ENCODE measurements at places on chromosomes 2 and 18. TPM values are rescaled to one million over a fixed set of nuclear protein-coding genes. Genes with fewer than 3 reads are reported as not detected.

GRCh38 chr18:58578835-58579560 lies 49.9 kb downstream of the ALPK2 start:
- peak; percentile 88 for DNase-seq
- H3K27ac ChIP-seq: peak overlapping the region; percentile 93
- H3K4me1 ChIP-seq: peaks cover 22% of the 10 kb centered on the region
- H3K4me3 ChIP-seq: peak overlapping the region; percentile 57

GRCh38 chr2:240839152-240840143 lies 19.4 kb upstream of the KIF1A start:
- peaks cover 6% of the 10 kb centered on the region for H3K4me1 ChIP-seq
- H3K27ac ChIP-seq: no peak overlapping the region
- H3K27me3 ChIP-seq: peaks cover 38% of the 10 kb centered on the region
- peak; percentile 41 for DNase-seq
- H3K36me3 ChIP-seq: no peaks in the 10 kb centered on the region

GRCh38 chr2:173957517-173957916 lies 7.7 kb downstream of the SP3 start:
- H3K27me3 ChIP-seq: no peaks in the 10 kb centered on the region
- H3K4me3 ChIP-seq: no peak overlapping the region
- H3K4me1 ChIP-seq: peaks cover 7% of the 10 kb centered on the region
- peaks cover 22% of the 10 kb centered on the region for H3K36me3 ChIP-seq
- H3K27ac ChIP-seq: no peak overlapping the region

- DNase-seq: no peak
- peaks cover 57% of the 10 kb centered on the region for H3K36me3 ChIP-seq
- H3K27me3 ChIP-seq: no peaks in the 10 kb centered on the region
- no peaks in the 10 kb centered on the region for H3K4me1 ChIP-seq
- no peak overlapping the region for H3K4me3 ChIP-seq
These were observed 118.2 kb upstream of the IL1R2 start for GRCh38 chr2:101873543-101873942.

- H3K4me1 ChIP-seq: no peaks in the 10 kb centered on the region
- H3K4me3 ChIP-seq: no peak overlapping the region
- DNase-seq: no peak
- no peak overlapping the region for H3K27ac ChIP-seq
- H3K27me3 ChIP-seq: peaks cover 79% of the 10 kb centered on the region
These were observed 8.6 kb upstream of the CRYBA2 start for GRCh38 chr2:219001577-219002394.

GRCh38 chr2:176383100-176383499 lies 113.9 kb downstream of the MTX2 start:
- no peak overlapping the region for H3K27ac ChIP-seq
- DNase-seq: no peak
- no peaks in the 10 kb centered on the region for H3K4me1 ChIP-seq
- peaks cover 4% of the 10 kb centered on the region for H3K27me3 ChIP-seq

- H3K27ac ChIP-seq: no peak overlapping the region
- H3K4me3 ChIP-seq: no peak overlapping the region
- H3K36me3 ChIP-seq: no peaks in the 10 kb centered on the region
- peaks cover 20% of the 10 kb centered on the region for H3K27me3 ChIP-seq
- DNase-seq: no peak
- no peaks in the 10 kb centered on the region for H3K4me1 ChIP-seq
These were observed 60.3 kb upstream of the GPR45 start for GRCh38 chr2:105181282-105181681.

LAMA1 gene
- 11.4 TPM for total RNA-seq

C1QL2 gene
- total RNA-seq: not detected

GRCh38 chr18:9173770-9174233 lies 37.2 kb downstream of the ANKRD12 start:
- no peak overlapping the region for H3K4me3 ChIP-seq
- H3K4me1 ChIP-seq: peaks cover 1% of the 10 kb centered on the region
- H3K36me3 ChIP-seq: peaks cover 2% of the 10 kb centered on the region
- DNase-seq: no peak

GRCh38 chr2:10303694-10304378 lies 1.1 kb downstream of the HPCAL1 start:
- peak; percentile 56 for DNase-seq
- H3K4me3 ChIP-seq: peak overlapping the region; percentile 72
- peaks cover 10% of the 10 kb centered on the region for H3K4me1 ChIP-seq
- peak overlapping the region; percentile 7 for H3K27ac ChIP-seq
- H3K27me3 ChIP-seq: no peaks in the 10 kb centered on the region

DNA sequence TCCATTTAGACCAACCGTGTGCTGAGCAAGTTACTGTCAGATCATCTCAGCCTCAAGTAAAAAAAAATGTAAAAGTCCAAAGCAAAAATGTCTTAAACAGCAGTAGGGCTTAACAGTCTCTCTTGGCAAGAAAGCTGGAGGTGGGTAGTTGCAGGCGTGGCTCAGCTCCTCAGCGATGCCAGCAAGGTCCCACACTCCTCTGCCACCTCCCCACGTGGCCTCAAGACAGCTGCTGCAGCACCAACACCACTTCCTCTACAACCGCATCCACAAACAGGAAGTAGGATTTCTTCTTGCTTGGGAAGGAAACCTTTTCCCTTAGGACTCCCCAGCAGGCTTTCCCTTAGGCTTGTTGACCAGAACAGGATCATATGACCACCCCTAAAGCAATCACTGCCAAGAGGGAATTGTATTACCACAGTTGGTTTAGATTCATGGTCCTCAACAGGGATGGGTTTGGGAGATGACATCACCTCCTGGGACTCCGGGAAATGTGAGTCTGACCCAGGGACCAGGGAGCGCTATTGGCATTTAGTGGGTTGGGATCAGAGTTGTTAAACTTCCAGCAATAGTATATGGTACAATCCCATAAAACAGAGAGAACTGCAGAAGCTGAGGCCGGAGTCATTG lies 97.1 kb downstream of the MAPK4 start:
- no peak for DNase-seq
- H3K4me1 ChIP-seq: no peaks in the 10 kb centered on the region

- peak; percentile 10 for DNase-seq
- no peak overlapping the region for H3K27ac ChIP-seq
- H3K27me3 ChIP-seq: peaks cover 22% of the 10 kb centered on the region
- H3K36me3 ChIP-seq: no peaks in the 10 kb centered on the region
These were observed 3.4 kb upstream of the PAX8 start for GRCh38 chr2:113281910-113282746.

ARHGEF33 gene
- total RNA-seq: 0.18 TPM

GRCh38 chr2:168626647-168627046 lies 170.6 kb downstream of the CERS6 start:
- DNase-seq: no peak
- H3K4me3 ChIP-seq: no peak overlapping the region
- no peaks in the 10 kb centered on the region for H3K36me3 ChIP-seq
- H3K27me3 ChIP-seq: no peaks in the 10 kb centered on the region
- H3K27ac ChIP-seq: no peak overlapping the region

DNA sequence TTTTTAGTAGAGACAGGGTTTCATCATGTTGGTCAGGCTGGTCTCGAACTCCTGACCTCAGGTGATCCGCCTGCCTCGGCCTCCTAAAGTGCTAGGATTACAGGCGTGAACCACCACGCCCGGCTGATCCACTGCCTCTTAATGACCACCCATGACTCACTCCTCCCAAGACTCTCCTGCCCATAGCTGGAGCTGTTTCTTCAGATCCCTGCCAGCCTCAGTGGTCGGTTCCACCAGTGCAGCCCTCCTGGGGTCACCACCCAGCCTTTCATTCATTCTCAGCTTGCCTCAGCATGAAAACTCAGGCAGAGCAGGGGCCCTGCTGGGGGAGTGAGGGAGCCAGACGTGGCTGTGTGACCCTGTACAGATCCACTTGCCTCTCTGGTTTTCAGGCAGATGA lies 12.5 kb downstream of the KCNIP3 start:
- H3K4me1 ChIP-seq: no peaks in the 10 kb centered on the region
- no peak for DNase-seq
- H3K27ac ChIP-seq: no peak overlapping the region
- H3K4me3 ChIP-seq: no peak overlapping the region

- DNase-seq: no peak
- no peaks in the 10 kb centered on the region for H3K36me3 ChIP-seq
- no peak overlapping the region for H3K27ac ChIP-seq
- H3K4me3 ChIP-seq: no peak overlapping the region
These were observed 81.8 kb upstream of the RBMS1 start for GRCh38 chr2:160575368-160575767.

DNA sequence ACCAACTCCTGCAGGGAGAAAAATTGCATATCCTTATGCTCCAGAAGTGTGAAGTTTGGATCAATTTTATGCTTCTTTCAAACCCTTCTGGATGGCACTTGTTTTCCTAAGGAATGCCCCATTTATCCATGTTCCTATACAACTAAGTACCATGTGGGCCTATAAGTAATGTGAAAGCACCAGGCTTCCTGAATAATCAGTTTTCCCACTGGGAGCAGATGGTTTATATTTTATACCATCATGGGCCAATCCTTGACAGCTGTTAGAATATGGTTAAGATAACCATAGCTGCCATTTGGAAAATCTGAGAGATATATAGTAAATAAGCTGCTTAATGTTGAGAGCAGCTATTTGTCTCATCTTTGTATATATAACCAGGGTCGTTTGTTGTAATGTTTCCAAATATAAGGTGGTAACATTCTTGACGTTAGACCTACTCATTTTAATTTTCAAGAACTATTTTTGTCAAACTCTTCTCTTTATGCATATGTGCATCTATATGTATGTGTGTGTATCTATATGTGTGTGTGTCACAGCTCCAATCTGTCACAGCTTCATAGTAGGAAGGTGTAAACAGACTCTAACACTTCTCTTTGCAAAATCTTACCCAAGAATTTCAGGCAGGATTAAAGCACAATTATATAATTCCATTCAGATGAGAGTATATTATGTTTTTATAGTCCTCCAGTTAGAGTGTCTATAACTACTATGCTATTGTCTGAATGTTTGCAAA lies 458.7 kb upstream of the GCFC2 start:
- H3K27ac ChIP-seq: no peak overlapping the region
- no peaks in the 10 kb centered on the region for H3K27me3 ChIP-seq
- H3K4me3 ChIP-seq: no peak overlapping the region

GRCh38 chr2:40371525-40372282 lies 80.2 kb downstream of the SLC8A1 start:
- peak overlapping the region; percentile 70 for H3K27ac ChIP-seq
- peaks cover 19% of the 10 kb centered on the region for H3K4me1 ChIP-seq
- no peak overlapping the region for H3K4me3 ChIP-seq
- peak; percentile 90 for DNase-seq

GRCh38 chr2:144415386-144415785 lies 104.5 kb downstream of the ZEB2 start:
- H3K27ac ChIP-seq: no peak overlapping the region
- DNase-seq: no peak
- H3K4me1 ChIP-seq: peaks cover 6% of the 10 kb centered on the region

All from IMR-90 (cell line).